Erythroblast (primary cell): ENCODE measurements at places on chromosomes 7 and 10.

DNA sequence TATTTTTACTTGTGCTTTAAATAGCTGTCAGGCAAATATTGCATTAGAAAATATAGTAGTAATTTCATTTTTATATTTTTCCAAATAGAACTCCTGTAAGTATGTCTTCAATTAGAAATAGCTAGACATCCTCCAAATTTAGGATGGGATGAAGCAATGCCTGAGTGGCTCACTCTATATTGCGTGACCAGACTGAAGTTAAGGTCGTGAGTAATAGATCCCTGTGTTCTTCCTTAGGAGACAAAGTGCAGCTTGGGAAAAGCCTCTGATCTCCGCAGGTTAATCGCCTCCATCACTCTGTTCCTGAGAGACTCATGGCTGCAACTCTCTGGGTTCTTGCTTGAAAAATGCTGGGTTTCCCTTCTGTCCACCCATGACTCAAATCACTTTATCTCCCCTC is 484.8 kb upstream of the ANKRD30A start:
- DNase-seq: no peak

- peak; percentile 16 for DNase-seq
Measured at GRCh38 chr7:36949711-36950600, 225.7 kb upstream of the AOAH start.

DNA sequence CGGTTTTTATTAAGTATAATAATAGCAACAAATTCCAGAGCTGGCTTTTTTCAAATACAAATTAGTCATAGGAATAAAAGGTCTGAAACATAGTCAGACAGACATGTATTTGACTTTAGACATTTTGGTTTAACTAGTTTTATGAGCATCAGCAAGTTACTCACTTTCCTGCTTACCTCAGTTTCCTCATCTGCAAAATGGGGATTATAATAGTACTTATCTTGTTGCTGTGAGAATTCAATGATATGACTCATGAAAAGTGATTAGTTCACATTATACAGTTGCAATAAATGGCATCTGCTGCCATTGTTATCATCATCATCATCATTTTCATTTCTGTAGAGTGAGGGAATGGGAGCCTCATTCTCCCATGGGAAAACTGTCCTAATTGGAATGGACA is 33.5 kb downstream of the ACTA2 start:
- DNase-seq: no peak

DNA sequence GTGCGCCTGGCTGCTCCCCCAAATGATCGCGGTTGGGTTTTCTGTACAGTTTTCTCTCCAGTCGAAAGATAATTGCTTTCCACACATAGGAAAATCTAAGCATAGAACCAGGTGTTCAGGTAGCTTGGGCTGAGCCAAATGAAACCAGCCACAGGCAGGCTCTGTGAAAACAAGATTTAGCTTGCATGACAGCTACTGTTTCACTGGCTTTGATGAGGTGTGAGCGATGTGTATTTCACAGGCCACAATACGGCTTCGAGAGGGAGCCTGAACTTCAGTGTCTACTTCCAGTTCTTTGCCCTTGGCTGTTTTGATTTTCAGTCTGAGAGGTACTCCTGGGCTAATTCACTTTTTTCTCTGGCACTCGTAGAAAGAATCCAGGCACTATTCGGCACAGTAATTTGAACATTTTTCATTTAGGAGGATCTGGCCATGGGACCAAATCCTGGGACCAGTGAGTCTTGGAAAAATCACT is 110.5 kb downstream of the JCAD start:
- DNase-seq: no peak

- no peak for DNase-seq
Measured at GRCh38 chr7:78912781-78913180, 540.7 kb downstream of the MAGI2 start.

DNA sequence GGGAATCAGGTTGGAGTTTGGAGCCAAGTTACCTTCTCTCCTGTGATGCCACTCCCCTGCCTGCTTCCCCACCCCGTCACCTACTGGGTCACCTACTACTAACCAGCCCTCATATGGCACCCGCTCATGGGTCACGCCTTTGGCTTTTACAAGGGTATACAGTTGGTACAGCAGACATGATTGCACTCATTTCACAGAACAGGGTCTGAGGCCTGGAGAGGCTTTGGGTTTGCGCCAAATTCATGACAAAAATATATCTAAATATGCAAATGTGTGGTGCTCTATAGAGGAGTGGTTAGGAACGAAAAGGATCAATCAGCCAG is 10.7 kb downstream of the CRYGN start:
- no peak for DNase-seq

DNA sequence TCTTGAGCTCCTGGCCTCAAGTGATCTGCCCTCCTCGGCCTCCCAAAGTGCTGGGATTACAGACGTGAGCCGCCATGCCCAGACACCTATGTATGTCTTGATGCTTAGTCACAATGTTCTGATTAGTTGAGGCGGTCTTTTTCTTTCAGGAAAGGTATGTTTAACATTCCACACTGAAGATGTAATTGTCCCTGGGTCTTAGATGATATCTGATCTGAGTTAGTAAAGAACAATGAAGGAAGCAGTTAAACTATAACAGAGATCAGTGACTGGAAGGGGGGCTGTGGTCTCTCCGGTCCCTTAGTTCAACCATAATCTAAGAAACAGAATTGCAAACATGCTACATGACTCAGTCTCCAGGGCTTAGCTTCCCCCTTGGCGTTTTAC is 31.5 kb upstream of the SH2D4B start:
- DNase-seq: no peak

- no peak for DNase-seq
Measured at GRCh38 chr10:43123361-43124093, 14.7 kb upstream of the CSGALNACT2 start.

DNA sequence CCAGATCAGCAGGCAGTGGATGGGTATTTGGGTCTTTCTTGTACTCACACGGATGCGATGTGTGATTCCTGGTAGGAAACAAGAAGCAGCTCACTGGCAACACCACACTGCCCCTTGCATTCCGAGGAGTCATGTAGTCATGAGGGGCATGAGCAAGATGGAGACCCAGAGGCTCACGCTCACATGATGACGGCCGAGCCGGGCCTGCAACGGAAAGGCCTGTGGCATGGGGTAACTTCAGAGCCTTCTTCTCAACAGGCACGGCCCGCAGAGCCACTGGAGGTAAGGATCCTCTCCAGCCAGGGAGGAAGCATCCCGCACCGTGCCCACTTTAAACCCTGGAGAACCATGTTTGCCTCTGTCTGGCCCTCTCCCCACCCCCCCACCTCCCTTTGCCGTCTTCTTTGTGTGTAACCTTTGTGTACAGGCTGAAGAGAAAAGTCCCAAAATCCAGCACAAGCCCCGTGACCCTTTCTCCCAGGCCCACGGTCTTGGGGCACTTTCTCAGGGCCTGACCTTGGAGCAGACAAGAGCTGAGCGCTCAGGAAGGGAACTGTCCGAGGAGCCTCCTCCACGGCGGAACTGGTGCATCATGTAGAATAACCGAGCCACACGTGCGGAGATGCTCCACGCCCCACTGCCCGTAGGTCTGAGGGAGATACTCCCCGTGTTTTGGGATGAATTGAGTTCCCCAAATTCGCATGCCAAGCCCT is 516.4 kb downstream of the DNAJB6 start:
- no peak for DNase-seq

DNA sequence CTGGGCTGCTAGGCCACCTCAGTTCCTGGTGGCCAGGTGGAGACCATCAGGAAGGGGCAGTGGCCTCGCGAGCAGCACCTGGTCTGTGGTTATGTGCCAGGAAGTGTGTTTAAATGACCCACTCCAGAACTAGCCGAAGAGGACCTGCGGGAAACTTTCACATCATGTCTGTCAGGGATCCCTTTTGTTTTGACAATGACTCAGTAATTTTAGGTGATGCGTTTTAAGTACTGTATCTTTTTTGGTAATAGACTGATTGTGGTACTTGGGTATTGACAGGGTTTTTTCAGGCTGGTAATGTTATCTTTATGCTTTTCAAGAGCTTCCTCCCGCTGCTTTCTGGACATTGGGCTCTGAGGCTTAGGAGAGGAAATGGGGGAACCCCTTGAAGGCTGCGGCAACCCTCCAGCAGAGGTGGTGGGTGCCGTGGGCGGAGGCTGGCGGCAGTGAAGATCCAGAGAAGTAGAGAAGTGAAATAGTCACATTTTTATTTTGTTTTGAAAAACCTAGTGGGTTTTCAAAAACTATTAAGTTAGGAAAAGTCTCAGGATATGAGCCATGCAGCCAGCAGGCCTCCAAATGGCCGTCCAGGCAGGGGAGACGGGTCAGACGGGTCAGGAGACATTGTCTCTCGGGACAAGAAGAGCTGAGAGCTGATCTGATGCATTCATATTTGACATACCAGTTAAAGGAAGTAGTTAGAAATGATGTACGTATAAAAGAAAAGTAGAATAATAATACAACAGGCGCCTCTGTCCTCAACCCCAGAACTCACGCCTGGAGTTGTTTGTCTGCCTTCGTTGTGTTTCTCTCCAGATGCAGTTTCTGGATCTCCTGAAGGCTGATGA is 27.7 kb downstream of the PPP2R2D start:
- DNase-seq: no peak
